D721Med (cell line): ENCODE measurements at places on chromosomes 5 and 9.

- no peak for DNase-seq
These were observed 130.1 kb upstream of the TLR4 start for GRCh38 chr9:117574099-117574498.

GRCh38 chr9:37676411-37676830 is 25.7 kb downstream of the FRMPD1 start:
- no peak for DNase-seq

GRCh38 chr9:92798358-92798757 is 33.7 kb upstream of the BICD2 start:
- no peak for DNase-seq

DNA sequence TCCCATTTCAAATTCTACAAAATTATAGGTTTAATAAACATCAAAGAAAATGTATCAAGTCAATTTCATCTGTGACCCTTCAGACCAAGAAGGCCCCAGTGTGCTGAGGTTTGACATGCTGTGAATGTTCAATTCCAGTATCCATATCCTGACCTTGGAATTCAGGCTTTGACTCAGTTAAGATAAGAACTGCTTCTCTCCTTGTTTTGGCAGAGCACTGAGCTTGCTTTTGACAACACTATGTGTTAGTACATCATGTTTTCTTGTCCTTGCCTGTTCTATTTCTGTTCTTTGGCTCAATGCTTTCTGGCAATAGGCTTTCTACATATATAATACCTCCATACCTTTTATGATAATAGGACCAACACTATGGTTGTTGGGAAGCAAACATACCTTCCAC is 105.6 kb downstream of the PLCXD3 start:
- DNase-seq = no peak

DNA sequence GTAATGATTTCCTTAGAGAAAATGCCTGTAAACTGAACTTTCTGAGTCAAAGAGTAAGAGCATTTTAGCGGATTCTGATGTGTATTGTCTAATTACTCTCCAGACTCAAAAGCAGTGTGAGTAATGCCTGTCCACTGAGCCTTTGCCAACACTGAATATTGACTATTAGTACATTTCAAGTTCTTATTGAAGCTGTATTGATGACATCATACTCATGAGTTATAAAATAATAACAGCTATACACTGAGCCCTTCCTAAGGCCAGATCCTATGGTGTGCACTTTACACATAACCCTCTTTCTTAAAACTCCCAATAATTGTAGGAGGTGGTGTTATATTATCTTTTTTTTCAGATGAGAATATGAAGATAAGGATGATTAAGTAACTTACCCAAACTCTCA is 152.8 kb upstream of the TRPC7 start:
- DNase-seq = no peak
